ENCODE measurements at places on chromosomes 16 and 17. TPM values are rescaled to one million over a fixed set of nuclear protein-coding genes. Genes with fewer than 3 reads are reported as not detected.

The GPRC5C gene
- polyA plus RNA-seq, result 115 TPM

- no peak for DNase-seq
Observed at GRCh38 chr16:20925751-20926150, 25.2 kb downstream of the LYRM1 start.

The TEPSIN gene
- polyA plus RNA-seq, result 21.5 TPM

DNA sequence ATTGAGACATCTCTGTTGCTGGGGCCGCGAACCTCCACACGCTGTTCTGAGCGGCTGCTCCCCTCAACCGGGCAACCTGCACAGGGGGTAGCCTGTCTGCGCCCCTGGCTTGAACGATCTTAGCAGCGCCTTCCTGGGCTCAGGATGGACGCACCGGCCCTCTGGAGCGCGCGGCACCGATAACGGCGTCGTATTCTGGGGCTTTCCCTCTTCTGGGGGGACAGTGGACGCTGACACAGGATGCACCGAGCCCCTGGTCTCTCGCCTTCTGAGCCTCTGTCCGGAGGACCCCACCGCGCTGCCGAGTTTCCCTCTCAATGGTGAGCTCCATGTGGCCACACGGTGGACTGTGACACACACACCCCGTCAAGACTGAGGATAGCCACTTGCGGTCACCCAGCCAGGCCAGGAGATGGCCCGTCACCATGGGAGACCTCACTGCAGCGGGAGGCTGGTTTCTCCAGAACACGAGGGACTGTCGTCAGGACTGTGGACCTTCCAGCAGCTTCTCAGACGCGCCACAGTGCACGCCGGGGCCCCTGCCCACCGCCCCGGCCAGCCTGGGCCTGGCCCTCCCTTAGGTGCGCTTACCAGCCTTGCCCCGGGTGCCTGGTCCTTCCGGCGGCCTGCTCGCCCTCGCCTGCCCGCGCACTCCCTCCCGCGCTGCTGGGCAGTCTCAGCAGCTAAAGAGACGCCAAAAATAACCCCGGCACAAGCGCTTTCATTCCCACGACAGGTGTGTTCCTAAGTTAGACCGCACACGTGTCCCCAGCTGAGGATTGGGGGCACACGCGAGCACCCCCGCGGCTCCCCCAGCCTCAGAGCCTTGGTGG lies 30.0 kb upstream of the PABPN1L start:
- no peak for DNase-seq

- no peak for DNase-seq
Observed at GRCh38 chr16:47627085-47627639, 166.0 kb downstream of the PHKB start.

GRCh38 chr17:78532311-78532710 lies 44.9 kb downstream of the DNAH17 start:
- no peak for DNase-seq

The RPRML gene
- not detected for polyA plus RNA-seq

DNA sequence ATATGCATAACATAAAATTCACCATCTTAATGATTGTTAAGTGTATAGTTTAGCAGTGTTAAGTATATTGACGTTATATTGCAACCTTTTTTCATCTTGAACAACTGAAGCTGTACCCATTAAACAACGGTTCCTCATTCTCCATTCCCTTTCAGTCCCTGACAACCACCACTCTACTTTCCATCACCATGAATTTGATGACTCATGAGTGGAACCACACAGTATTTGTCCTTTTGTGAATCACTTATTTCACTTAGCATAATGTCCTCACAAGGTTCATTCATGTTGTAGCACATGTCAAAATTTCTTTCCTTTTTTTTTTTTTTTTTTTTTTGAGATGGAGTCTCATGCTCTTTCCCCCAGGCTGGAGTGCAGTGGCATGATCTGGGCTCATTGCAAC lies 46.0 kb downstream of the HOXB1 start:
- DNase-seq, result no peak

GRCh38 chr17:30495586-30495985 lies 18.4 kb downstream of the GOSR1 start:
- no peak for DNase-seq

The TSPOAP1 gene
- 52.6 TPM for polyA plus RNA-seq

- no peak for DNase-seq
Observed at GRCh38 chr17:77609553-77610517, 348.7 kb upstream of the TNRC6C start.

GRCh38 chr17:56978441-56979090 lies 635 bp downstream of the SCPEP1 start:
- no peak for DNase-seq

GRCh38 chr17:7589891-7590691 lies at the start of gene SOX15:
Gene SOX15 (minus strand): TSS chr17:7590094. CDS start chr17:7589676, 418 bp downstream.
- no peak for DNase-seq

DNA sequence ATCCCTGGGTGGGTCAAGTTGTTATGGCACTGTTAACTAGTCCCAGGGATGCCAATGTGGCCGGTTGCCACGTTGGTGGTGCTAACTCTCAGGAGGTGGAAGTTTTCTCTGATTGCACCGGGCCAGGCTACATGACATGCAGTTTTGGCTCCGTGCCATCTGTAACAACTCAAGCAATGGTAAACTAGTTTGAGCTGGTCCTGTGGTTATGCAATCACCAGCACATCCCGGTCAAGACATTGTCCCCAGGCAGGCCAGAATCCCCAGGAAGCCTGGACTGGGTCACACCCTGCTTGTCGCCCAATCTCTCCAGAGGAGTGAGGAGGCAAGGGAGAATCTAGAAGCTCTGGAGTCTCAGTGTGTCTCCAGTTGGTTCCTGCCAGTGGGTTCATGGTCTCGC lies 10.1 kb upstream of the CCL17 start:
- DNase-seq, result no peak

- DNase-seq, result no peak
Observed at GRCh38 chr17:47855737-47856136, 4.8 kb upstream of the SP6 start.

The TP53TG3E gene
- 0.11 TPM for polyA plus RNA-seq

GRCh38 chr17:80119271-80119791 lies 17.9 kb downstream of the GAA start:
- no peak for DNase-seq

- peak; percentile 50 for DNase-seq
Observed at GRCh38 chr17:78351449-78352006, 8.3 kb downstream of the SOCS3 start.

DNA sequence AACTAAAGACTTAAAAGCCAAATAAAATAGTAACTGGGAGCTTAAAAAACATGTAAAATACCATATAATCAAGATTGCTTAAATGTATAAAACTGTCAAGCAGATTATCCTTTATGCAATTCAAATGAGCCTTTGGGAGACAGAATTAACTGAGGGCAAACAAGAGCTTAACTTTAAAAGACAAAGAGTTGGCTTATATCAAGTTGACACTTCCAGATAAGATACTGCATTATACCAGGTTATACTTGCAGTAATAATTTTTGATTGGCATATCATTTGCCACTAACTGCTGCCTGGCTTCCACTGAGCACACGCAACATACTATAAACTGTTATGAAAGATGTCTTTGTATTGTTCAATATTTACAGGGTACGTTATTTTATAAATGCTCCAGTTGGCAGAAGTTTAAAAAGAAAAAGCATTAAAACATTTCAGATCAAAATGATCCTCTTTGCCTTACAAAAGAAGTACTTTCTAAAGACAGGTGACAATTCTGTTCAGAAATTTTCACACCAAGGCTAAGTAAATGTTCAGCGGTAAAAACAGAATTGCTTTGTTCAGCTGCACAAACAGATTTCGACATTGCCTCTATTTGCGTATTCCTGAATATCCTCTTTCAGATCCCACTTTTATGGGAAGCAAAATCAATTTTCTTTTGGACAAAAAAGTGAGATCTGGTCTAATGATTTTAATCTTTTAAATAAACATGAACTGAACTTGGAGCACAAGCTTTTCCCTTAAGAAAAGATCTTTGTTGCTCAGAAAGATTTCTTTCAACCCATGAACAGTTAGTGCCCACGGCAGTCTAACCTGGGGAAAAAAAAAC lies 50.7 kb downstream of the TOX3 start:
- DNase-seq, result no peak

DNA sequence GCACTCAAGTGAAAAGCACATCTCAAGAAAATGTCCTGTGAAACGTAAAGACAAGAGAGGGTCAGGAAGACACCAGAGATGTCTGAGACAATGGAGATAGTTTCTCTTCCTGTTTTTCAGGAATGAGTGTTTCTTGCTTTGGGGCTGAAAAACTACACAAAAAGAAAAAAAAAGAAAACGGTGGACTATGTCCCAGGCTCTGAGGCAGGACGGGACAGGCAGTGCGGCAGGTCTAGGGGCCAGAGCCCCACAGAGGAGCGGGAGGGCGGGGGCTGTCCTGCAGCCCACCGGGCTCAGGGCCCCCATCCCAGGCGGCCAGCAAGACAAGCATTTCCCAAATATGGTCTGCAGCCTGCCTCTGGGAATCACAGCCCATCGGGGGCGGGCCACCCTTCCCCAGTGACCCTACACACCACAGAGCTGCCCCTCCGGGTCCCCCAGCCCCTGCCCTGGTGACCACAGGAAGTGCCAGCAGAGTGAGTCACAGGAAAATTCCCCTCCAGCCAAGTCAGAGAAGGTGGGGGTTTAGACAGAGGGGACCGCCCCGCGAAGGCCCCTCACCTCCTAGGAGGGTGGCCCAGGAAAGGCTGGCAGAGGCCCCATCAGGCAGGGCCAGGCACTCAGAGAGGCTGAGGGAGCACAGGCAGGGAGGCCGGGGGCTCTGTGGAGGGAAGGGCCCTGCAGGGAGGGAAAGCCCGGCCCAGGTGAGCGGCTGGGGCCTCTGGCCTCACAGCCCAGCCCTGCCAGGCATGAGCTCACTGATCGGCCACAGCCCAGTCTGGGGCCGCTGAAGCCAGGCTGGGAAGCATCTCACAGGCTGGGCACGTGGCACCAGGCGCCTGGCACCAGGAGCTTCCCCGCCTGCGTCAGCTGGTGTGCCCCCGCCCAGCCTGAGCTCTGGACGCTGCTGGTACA lies 6.3 kb downstream of the BCAR1 start:
- DNase-seq, result no peak

DNA sequence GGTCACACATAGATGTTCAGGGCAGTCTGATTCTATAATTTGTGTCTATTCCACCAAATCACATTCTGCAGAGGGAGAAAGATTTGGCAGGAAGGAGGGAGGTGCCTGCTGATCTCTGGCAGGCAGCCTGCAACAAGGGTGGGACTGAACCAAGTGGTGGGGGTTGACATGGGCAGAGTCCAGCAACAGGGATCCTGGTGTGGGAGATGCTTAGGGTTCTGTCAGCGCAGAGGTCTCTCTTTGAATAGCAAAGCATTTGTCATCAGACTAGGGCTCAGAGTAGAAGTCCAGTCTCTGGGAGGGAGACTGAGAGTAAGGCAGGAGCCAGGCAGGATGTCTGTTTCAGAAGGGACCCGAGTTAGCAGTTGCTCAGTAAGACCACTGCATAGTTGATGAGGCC lies 94.6 kb downstream of the UTP18 start:
- no peak for DNase-seq

The UNC45B gene
- 0.20 TPM for polyA plus RNA-seq

The CCL14 gene
- 23.9 TPM for polyA plus RNA-seq

GRCh38 chr17:78502611-78503148 lies 74.5 kb downstream of the DNAH17 start:
- DNase-seq, result no peak

DNA sequence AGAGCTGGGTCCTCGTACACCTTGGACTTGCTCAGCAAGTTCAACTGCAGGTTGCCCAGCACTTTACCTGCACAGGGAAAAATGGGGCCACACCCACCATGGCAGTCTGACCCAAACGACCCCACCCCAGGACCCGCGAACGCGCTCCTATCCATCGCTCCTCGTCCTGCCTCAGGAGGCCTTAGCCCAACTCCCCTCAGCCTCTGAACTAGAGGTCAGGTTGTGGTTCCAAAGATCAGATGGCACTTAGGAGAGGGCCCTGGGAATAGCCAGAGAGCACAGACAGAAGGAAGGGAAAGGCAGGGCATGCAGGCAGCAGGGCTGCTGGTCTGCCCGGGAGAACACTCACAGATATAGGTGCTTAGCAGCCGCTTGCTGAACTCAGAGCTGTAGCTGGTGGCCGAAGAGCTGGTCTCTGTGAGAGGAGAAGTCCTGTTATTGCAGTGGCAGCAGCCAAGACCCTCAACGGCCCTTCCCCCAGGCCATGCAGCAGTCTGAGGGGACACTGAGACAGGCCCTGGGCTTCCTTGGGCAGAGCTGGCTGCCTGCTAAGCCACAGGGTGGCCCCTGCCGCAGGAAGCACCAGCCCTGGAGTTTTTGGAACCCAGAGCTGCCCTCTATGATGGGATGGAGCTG lies 6.9 kb downstream of the ZACN start:
- DNase-seq, result no peak

DNA sequence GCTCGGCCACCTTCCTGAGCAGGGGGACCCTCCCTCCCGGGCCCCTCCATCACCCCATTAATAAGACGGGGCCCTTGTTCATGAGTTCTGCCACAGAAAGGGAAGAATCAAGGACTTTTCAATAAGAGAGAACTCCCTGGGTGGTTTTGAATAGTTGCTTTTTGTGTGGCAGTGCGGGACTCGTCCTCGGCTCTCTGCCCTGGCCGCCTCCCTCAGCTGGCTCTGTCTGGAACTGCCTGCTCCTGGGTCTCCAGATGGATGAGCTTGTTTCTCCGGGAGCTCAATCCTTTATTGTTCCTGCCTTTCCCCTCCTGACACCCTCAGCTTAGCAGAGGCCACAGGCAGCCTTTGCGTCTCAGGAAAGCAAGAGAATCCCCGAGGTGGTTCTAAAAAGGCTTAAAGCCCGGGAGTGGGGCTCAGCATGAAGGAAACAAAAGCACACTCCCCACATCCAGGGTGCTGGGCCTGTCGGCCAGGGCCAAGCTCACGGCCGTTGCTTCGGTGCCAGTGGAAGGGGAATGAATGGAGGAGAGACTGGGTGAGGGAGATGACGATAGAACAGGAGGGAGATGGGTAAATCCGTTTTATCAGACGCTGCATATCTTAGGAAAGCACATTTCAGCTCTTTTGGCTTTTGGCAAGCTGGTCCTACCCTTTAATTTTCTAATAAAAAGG lies 60.2 kb downstream of the RAI1 start:
- no peak for DNase-seq

DNA sequence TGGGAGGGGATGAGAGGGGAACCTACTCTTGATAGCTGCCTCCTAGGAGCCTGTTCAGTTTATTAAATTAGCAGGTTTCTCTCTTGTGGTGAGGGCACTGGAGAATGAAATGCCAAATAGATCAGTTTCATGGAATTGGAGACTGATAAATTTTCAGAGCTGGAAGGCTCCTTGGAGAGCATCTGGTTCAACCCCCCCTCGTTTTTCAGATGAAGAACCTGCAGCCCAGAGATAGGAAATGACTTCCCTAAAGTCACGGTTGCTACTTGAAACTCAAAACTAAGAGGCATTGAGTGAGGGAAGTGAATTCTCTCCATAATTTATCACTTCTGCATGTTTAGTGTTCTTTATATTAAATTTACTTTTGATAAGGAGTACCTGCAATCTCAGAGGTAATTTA lies 366.0 kb upstream of the CCL2 start:
- no peak for DNase-seq

Data from renal cortex interstitium (tissue), 15 donors.